ENCODE measurements at places on chromosomes 7 and 10.

DNA sequence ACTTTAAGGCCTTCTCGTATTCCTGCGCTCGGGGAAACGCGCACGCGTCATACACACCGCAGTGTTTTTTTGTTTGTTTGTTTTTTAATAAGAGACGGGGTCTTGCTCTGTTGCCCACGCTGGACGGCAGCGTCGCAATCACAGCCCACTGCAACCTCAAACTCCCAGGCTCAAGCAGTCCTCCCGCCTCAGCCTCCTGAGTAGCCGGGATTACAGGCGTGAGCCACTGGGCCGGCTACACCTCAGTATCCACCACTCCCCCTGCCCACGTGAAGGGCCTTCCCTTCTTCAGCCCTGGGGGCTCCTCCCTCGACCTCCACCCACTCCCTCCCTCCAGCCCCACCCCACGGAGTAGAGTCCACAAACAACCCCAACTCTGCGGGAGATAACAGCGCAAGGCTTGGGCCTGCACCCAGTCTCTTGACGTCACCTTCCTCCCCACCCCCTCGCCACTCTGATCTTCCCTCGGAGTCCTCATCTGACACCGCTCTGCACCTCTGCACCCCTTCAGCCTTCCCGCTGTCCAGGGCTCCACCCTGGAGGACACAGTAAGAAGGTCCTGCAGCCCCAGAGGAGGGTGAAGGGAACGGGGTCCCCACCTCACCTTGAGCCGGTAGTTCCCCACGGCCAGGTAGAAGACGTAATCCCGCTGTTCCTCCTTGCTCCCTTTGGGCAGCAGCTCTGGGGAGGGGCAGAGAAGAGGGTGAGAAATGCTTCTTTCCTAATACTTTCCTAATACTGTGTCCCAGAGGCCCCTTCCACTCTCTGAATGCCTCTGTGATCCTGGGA lies 2.8 kb upstream of the CLDN15 start:
- DNase-seq, result no peak

GRCh38 chr7:44700322-44700721 lies 48.3 kb upstream of the ZMIZ2 start:
- no peak for DNase-seq

GRCh38 chr10:16612115-16612980 lies 90.7 kb upstream of the C1QL3 start:
- no peak for DNase-seq

- DNase-seq, result no peak
These were observed 233.8 kb upstream of the NEBL start for GRCh38 chr10:21130683-21131442.

DNA sequence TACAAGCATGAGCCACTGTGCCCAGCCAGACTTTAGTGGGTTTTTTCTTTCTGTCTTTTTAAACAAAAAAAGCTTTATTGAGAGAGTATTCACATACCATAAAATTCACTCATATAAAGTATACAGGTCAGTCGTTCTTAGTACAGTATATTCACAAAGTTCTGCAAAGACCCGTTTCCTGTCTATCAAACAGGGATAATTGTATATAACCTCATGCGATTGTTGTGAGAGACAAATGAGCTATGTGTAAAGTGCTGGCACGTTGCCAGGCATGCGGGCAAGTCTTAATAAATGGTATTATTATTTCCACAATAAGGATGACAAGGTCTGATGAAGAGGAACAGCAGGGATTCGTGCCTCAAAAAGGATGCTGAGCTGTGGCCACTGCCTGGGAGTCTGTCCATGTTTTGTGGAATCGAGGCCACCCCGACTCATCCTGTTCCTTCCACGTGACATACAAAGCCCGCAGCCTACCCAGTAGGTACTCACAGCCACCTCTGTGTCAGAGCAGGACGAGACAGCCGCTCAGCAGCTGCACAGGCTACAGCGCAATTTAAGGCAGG lies 51.6 kb downstream of the SMKR1 start:
- peak; percentile 90 for DNase-seq

DNA sequence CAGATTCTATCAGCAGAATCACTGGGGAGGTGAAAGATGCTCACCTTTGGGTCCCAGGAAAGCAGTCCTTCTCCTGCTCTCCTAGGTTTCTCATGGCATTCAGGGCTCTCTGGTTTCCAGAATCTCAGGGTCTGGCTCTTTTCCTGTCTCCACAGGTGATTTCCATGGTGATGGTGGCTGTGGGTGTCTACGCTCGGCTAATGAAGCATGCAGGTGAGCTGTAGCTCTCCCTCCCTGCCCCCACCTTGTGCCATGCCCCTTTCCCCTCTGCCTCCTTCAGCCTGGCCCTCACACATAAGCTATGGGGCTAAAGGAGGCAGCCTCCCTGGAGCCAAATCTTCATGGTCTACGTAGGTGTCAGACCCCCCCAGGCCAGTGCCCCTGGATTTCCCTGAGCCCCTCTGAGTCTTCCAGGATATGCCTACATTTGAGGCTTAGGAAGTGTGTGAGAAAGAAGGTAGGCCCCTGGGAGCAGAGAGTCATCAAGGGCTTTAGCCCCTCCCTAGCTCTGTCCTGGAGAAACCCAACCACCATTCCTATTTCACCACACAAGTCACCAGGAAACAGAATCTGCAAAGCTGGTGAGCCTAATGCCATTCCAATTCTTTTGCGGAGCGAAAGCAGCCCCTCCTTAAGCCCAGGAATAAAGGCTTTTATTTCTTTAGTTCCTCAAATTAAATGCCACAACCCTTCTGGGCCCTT lies 17.2 kb downstream of the TSPAN33 start:
- DNase-seq, result no peak

- no peak for DNase-seq
These were observed 133.3 kb downstream of the PFKFB3 start for GRCh38 chr10:6336016-6336415.

- DNase-seq, result no peak
These were observed 258.9 kb upstream of the NPY start for GRCh38 chr7:24025094-24025493.

- DNase-seq, result no peak
These were observed 205.2 kb downstream of the GLRX3 start for GRCh38 chr10:130341356-130341755.

GRCh38 chr7:128394904-128395496 lies 14.8 kb downstream of the IMPDH1 start:
- DNase-seq, result no peak

DNA sequence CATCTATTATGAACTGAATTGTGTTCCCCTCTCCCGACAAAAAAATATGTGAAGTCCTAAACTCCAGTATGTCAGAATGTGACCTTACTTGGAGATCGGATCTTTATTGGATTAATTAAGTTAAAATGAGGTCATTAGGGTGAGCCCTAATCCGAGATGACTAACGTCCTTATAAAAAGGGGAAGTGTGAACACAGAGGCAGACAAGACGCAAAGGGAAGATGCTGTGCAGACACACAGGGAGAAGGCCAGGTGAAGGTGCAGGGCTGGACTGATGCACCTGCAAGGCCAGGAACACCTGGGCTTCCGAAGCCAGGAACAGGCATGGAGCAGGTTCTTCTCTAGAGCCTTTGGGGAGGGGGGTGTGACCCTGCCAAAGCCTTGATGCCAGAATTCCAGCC lies 187.8 kb downstream of the PARD3 start:
- no peak for DNase-seq

GRCh38 chr7:107255602-107256001 lies 86.8 kb downstream of the HBP1 start:
- no peak for DNase-seq

DNA sequence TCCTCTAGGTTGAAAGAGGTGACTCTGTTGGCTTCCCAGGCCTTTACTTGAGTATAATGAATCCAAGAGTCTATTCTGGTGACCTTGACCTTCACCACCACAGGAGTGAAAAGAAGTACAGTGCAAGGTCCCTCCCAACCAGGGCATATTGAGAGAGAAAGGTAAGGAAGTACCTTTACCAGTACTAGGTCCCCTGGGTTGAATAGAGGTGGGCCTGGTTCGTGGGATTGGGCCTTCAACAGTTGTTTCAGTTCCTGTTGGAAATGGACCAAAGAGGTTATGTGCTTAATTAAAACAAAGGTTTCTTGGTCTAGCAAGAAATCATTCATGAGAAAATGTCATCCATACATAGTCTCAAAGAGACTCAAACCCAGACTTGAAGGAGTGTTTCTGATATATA lies 6.4 kb upstream of the SFTPA1 start:
- no peak for DNase-seq

DNA sequence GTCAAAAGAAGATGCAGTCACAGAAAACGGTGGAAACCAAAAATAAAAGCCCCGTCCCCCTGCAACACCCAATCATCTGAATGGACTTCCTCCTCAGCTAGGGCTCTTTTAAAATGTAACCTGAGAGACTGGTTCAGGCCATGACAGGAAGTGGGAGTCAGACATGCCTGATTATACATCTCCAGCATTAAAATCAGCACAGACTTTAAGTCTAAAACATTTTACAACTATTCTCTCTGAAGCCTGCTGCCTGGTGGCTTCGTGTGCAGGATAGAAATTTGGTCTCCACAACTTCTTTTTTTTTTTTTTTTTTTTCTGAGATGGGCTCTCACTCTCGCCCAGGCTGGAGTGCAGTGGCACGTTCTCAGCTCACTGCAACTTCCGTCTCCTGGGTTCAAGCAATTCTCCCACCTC lies 30.3 kb downstream of the HACD1 start:
- DNase-seq, result no peak

GRCh38 chr7:25559581-25560367 lies 331.5 kb upstream of the NPVF start:
- DNase-seq, result no peak

Measured in NCI-H2227 treated with DMSO at 0.1 percent for 48 hours (cell line).